ENCODE measurements at places on chromosomes 12 and 14. TPM values are rescaled to one million over a fixed set of nuclear protein-coding genes. Genes with fewer than 3 reads are reported as not detected.

DNA sequence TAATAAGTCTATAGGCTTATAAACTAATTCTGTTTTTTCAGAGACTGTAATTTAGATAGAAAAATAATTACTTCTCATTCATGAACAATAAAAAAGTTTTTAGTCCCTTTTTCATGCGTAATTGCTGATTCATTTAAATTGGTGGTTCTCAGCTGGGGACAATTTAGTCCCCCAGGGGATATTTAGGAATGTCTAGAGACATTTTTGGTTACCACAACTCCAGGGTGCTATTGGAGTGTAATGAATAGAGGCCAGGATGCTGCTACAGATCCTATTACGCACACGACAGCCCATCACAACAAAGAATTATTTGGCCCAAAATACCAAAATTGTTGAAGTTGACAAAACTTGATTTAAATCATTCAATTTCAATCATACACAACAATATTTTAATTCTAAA lies 22.8 kb upstream of the VCPKMT start:
- no peak for DNase-seq

The PCNX1 gene
- 73.9 TPM for total RNA-seq

The ADAMTS20 gene
- not detected for total RNA-seq

The ZC2HC1C gene
- total RNA-seq = 4.6 TPM

The FAM186B gene
- total RNA-seq = not detected

The OR6C70 gene
- total RNA-seq = not detected

The PMCH gene
- not detected for total RNA-seq

GRCh38 chr14:57492859-57493258 lies 798 bp downstream of the CCDC198 start:
- DNase-seq = no peak

The PIANP gene
- 0.55 TPM for total RNA-seq

DNA sequence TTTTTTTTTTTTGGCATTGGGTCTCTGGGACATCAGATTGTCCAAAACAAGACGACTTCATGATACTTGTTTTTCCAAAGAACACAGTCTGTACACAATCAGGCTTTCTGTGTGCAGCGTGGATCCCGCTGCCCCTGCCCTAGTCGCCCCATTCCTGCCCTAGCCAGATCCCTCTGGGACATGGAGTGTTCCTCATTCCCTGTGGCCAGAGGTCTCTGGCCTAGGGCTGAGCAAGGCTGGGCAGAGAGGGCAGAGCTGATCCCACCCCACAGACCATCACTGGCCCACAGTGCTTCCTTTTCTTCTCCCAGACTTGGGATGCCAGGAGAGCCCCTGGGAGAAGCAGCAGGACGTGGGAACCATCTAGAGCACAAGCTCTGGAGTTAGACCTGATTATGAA lies 20.9 kb upstream of the EIF2B2 start:
- no peak for DNase-seq

DNA sequence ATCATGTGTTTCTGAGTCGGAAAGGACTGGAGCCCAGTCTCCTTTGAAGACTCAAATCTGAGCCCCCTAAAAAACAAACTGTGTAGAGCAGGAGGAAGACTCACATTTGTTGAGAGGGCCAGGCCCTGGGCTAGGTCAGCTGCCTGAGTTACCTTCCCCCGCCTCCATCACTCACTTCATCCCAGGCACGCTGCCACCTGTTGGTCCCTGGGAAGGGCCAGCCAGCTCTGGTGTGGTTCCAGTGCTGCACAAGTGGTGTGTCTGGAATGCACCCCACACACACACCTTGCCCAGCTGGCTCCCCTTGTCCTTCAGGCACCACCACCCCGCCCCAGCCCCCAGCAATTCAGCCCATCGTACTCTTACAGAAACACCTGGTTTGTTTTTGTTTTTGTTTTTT lies 9.0 kb downstream of the MVK start:
- DNase-seq = no peak

DNA sequence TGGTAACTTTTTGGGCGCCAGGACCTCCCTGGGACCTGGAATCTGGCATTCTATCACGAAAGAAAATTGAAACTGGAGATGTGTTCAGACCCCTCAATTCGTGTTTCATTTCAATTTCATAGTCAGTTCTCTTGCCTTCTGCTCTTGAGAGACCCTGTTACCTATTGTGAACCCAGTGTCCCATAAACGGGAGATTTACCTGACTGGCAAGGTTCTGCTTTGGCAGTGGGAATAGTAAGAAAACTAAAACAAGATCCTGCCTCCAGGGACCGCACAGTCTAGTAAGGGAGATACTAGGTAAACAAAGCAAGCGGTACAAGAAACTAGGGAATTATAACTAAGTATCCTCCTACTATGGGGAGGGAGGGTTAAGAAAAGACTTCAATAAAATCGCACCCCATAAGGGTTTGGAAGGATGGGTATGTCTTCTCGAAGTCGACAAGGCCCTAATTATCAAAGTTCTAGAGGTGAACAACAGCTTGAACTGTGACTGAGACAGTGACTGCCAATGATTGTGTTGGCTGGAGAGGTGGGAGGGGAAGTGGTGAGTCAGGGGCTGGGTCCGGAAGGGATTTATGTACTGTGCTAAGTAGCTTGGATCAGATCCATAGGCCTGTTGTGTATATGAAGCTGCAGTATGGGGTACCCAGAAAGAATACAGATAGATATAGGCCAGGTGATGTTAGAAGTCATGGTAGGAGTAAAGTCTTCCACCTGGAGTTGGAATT lies 754 bp downstream of the ACSS3 start:
- no peak for DNase-seq

The MYG1 gene
- total RNA-seq = 43.5 TPM

DNA sequence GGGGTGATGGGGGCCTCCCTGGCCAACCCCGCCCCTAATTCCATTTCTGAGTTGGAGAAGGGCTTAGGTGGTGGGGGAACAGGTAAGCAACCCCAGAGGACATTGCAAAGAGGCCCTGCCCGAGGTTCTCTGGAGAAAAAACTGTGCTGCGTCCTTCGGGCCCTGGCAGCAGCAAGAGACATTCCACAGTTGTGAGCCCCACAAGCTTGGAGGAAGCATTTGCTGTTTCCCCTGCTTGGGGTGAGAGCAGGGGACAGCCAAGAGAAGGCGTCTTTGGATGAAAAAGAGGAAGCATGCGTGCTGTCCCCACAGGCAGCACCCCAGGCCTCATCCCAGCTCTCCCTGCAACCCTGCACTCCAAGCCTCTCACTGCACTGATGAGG lies 1.3 kb downstream of the BDKRB2 start:
- DNase-seq = no peak

DNA sequence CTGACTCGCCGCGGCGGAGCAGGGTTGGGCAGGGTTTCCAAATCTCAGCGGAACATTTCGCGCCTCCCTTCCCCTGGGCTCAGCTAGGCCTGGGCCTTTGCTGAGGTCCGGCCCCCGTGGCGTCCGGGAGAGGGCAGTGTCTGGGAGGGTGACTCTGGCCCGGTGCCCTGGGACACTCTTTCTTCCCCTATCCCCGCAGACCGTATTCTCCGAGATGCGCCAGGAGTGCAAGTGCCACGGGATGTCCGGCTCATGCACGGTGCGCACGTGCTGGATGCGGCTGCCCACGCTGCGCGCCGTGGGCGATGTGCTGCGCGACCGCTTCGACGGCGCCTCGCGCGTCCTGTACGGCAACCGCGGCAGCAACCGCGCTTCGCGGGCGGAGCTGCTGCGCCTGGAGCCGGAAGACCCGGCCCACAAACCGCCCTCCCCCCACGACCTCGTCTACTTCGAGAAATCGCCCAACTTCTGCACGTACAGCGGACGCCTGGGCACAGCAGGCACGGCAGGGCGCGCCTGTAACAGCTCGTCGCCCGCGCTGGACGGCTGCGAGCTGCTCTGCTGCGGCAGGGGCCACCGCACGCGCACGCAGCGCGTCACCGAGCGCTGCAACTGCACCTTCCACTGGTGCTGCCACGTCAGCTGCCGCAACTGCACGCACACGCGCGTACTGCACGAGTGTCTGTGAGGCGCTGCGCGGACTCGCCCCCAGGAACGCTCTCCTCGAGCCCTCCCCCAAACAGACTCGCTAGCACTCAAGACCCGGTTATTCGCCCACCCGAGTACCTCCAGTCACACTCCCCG lies 3.0 kb downstream of the WNT1 start:
- no peak for DNase-seq

GRCh38 chr12:104376650-104377513 lies 73.3 kb downstream of the EID3 start:
- no peak for DNase-seq

DNA sequence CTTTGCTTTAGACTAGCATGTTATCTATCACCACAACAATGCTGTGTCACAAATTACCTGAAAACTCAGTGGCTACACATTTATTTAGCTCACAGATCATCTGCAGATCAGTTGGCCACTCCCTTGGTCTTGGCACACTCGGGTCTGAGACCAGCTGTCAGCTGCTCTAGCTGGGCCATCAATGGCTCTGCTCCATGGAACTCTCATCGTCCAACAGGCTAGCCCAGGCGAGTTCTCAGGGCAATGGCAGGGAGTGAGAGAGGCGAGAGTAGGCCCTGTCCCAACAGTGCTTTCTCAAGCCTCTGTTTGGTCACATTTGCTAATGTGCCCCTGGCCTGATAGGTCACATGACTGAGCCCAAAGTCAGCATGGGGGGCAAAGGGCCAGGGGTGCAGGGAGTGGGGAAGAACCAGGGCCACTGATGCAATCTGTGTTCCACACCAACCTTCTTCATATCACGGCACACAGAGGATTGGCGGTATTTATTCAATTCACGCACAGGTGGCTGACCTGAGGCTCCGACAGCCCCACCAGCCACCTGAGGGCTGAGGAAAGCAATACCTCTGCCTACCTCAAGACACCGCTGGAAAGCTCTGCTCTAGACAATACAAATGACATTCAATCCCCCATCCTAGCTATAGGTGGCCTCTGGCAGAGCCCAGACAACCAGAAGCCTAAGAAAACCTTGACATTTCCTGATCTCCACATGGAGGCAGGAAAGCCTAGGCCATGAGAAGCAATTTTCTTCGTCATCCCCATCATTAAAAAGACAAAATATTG lies 82.5 kb downstream of the NT5DC3 start:
- DNase-seq = no peak

- no peak for DNase-seq
These were observed 9.9 kb downstream of the CERS5 start for GRCh38 chr12:50157259-50157658.
